ENCODE measurements at places on chromosomes 7 and 10. TPM values are rescaled to one million over a fixed set of nuclear protein-coding genes. Genes with fewer than 3 reads are reported as not detected.
A peak's percentile ranks its signal among the peaks of the same experiment; 100 is the strongest.

Gene FXYD4
- 1.1 TPM for total RNA-seq

Gene FHIP2A
- 30.2 TPM for total RNA-seq

Gene OPN4
- not detected for total RNA-seq

Gene SLC13A1
- total RNA-seq: not detected

Gene SLK
- total RNA-seq: 46.7 TPM

Gene PON3
- 36.4 TPM for total RNA-seq

Gene STRIP2
- total RNA-seq: 1.3 TPM

DNA sequence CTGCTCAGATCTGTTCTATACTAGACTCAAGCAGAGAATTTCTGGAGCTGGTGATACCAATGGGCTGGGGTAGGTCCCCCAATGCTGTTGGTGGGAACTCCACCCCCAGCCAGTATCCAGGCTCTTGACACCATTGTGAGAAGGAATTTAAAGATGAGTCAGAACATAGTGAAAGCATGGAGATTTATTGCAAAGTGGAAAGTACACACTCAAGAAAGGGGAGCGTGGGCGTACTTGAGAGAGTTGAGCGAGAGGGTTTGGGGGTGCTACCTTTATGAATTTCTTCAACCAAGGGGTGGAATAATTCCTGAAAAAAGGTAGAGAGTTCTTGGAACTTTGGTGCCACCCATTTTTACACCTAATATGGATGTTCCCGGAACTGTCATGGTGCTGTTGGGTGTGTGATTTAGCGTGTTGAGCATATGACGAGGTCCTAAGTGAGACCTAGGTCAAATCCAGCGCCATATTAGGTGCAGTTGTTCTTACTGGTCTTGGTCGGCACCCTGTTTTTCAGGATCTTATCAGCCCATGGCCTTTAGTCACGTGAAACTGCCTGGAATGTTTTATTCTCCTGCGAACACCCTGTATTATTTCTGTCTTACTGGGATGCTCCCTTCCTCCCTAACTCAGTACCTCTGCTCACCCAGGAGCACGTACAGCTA, 122.0 kb upstream of the AHR start:
- no peaks in the 10 kb centered on the region for H3K4me1 ChIP-seq
- H3K27me3 ChIP-seq: no peaks in the 10 kb centered on the region
- no peak overlapping the region for H3K27ac ChIP-seq
- DNase-seq: no peak
- no peaks in the 10 kb centered on the region for H3K36me3 ChIP-seq
- no peak overlapping the region for H3K4me3 ChIP-seq

DNA sequence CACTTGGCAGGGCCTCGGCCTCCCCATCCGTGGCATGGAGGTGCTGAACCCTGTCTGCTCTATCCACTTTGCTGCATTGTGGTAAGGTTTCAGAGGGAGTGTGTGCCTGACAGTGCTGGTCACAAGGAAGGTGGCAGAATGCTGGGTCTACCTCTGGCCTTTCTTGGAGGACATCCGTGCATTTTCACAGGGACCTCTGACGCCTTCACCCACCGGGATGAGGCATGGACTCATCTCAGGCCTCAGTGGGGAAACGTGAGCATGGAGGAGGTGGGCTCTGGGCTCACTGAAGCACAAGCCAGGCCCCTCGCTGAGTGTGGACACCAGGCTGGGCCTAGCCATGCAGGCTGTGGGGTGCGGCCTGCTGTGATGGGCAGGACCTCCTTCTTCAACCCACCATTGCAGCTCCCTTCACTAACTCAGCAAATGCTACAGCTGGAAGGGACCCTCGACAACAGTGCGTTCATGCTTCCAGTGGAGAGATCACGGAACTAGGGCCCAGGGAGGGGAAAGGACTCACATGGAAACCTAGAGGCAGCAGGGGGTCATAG, 8.6 kb downstream of the TBATA start:
- no peaks in the 10 kb centered on the region for H3K4me1 ChIP-seq
- no peaks in the 10 kb centered on the region for H3K27me3 ChIP-seq
- H3K4me3 ChIP-seq: no peak overlapping the region
- H3K27ac ChIP-seq: no peak overlapping the region

- no peaks in the 10 kb centered on the region for H3K36me3 ChIP-seq
- no peaks in the 10 kb centered on the region for H3K27me3 ChIP-seq
- H3K4me1 ChIP-seq: no peaks in the 10 kb centered on the region
- DNase-seq: no peak
- H3K4me3 ChIP-seq: no peak overlapping the region
These were observed 19.7 kb upstream of the CROT start for GRCh38 chr7:87325576-87326370.

GRCh38 chr10:13560597-13560996, 26.2 kb upstream of the PRPF18 start:
- H3K4me1 ChIP-seq: no peaks in the 10 kb centered on the region
- no peaks in the 10 kb centered on the region for H3K36me3 ChIP-seq
- no peak overlapping the region for H3K27ac ChIP-seq
- no peaks in the 10 kb centered on the region for H3K27me3 ChIP-seq
- DNase-seq: no peak
- no peak overlapping the region for H3K4me3 ChIP-seq

DNA sequence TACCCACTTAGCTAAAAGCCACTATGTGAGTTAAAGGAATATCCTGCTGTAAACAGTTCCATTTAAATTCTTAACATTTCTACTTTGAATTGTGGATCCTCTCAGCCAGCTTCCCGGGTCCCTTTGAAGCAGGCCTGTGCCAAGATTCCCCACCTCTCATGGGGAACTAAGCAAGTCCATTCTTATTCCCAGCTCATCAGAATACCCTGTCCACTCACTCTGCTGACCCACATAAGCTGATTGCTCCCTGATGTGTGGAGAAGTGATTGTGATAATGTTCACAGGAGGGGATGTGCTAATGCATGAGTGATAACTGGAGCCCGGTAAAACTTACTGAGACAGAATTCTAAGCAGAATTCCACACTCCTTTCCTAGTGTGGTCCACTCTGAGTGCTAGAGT, 709.7 kb downstream of the CNTNAP2 start:
- H3K27ac ChIP-seq: no peak overlapping the region
- DNase-seq: no peak
- H3K4me1 ChIP-seq: no peaks in the 10 kb centered on the region
- H3K36me3 ChIP-seq: no peaks in the 10 kb centered on the region

DNA sequence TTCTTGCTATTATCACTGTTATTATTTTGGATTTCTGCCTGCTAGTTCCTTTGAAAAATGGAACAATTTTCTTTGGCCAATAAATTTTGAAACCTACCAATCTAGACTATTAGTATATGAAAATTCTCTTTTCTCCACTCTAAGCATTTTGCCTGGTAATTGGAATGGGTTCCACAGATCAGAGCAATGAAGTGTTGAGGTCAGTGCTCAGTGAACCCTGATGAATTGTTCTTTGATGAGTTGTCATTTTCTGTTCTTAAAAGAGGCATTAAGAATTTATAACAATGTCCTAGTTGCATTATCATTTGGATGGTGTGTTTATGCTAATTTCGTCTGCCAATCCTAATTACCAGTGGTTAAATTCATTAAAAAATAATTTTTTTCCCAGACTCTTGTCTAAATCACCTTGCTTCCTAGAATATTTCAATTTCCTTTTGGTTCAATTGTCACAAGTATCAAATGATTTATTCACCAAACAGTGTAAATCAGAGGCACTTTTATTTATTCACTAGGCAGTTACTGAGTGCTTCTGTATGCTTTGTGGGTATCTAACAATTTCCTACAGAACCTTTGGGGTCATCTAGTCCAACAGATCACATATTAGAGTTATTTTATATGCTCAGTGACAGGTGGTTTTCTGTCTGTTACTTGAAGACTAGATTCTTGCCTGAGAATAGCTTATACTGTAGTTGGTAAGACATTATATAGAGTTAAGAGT, 239.0 kb downstream of the DNAJB9 start:
- H3K27ac ChIP-seq: no peak overlapping the region
- no peaks in the 10 kb centered on the region for H3K27me3 ChIP-seq
- H3K36me3 ChIP-seq: no peaks in the 10 kb centered on the region
- no peaks in the 10 kb centered on the region for H3K4me1 ChIP-seq

DNA sequence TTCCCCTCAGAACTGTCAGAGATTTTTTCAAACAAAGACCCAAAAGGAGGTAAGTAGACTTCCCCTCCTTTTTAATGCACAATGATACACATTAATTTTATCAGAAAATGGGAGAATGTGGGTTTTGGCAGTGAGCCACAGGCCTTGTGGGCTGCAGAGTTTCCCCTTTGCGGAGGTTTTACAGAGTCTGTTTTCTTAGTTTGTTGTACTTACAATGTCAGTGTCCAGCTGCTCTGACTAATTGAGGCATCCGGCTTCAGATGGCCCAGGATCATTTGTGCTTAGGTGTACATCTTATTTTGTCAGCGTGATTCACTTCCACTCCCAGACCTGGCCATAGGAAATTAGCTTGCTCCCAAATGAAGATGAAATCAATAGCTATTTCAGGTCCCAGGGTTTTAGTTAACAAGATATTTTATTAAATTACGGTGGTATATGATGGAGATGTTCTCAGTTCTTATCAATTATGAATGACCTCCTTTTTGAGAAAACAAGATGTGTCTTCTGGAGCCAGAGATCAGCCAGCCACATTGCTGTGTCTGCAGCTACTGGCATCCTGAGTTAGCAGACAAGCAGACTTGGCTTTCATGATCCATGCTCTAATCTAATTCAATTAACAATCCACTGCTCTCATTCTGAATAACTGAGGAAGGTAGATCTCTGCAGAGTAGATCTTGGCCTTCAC, 1086.6 kb upstream of the SORCS1 start:
- H3K27me3 ChIP-seq: no peaks in the 10 kb centered on the region
- DNase-seq: no peak
- no peak overlapping the region for H3K27ac ChIP-seq
- no peaks in the 10 kb centered on the region for H3K4me1 ChIP-seq

- H3K27me3 ChIP-seq: no peaks in the 10 kb centered on the region
- no peak for DNase-seq
- H3K4me1 ChIP-seq: no peaks in the 10 kb centered on the region
- H3K4me3 ChIP-seq: no peak overlapping the region
- H3K27ac ChIP-seq: no peak overlapping the region
- no peaks in the 10 kb centered on the region for H3K36me3 ChIP-seq
These were observed 291.7 kb downstream of the DNAJB6 start for GRCh38 chr7:157628456-157628855.

DNA sequence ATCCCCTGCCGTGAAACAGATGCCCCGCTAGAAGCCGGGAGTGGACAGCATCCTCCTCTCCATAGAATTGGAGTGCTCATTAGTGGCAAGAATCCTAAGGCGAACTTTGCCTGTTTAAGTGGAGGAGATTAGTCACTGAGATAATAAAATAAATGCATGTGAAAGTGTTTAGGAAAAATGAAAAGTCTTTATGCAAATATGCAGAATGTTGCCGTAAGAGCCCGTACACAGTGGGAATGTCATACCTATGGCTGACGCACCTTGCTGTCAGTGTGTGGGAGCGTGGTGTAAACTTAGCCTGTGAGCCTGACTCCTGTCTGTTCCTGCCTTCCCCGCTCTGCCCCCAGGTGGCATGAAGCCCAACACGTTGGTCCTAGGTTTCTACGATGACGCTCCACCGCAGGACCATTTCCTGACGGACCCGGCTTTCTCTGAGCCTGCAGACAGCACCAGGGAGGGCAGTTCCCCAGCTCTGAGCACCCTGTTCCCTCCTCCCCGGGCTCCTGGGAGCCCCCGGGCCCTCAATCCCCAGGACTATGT, 1.7 kb upstream of the TRIP6 start:
- H3K4me1 ChIP-seq: peaks cover 35% of the 10 kb centered on the region
- peaks cover 18% of the 10 kb centered on the region for H3K36me3 ChIP-seq
- peak overlapping the region; percentile 97 for H3K27ac ChIP-seq

GRCh38 chr10:12509016-12509793, 159.9 kb downstream of the CAMK1D start:
- H3K27ac ChIP-seq: no peak overlapping the region
- H3K4me1 ChIP-seq: no peaks in the 10 kb centered on the region
- no peaks in the 10 kb centered on the region for H3K36me3 ChIP-seq
- no peaks in the 10 kb centered on the region for H3K27me3 ChIP-seq
- no peak for DNase-seq

DNA sequence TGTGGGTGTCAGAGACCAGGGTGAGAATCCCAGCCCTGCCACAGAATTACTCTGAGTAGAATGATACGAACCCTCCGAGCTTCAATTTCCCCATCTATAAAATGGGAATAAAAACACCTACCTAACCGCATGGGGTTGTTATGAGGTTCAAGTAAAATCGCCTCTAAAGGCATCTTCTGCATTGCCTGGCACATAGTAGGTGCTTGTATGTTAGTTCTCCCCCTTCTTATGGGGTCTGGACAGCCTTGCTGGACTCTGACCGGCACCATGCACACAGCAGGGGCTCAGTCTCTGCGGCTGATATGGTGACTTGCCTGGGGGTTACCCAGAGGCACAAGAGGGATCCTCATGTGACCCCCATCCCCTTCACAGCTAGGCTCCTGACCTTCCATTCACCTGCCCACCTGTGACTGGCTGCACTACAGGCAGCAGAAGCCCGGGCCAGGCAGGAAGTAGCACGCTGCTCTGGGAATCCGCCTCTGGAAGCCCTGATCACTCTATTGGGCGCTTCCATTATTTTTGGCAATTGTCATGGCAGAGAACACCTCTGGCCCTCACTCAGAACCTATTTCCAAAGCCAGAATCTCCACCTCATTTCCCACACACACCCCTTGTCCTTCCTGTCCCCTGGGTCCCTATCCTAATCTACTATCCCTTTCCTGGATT, 6.0 kb downstream of the SH3PXD2A start:
- H3K27ac ChIP-seq: peak overlapping the region; percentile 72
- H3K4me3 ChIP-seq: peak overlapping the region; percentile 17
- H3K36me3 ChIP-seq: no peaks in the 10 kb centered on the region

DNA sequence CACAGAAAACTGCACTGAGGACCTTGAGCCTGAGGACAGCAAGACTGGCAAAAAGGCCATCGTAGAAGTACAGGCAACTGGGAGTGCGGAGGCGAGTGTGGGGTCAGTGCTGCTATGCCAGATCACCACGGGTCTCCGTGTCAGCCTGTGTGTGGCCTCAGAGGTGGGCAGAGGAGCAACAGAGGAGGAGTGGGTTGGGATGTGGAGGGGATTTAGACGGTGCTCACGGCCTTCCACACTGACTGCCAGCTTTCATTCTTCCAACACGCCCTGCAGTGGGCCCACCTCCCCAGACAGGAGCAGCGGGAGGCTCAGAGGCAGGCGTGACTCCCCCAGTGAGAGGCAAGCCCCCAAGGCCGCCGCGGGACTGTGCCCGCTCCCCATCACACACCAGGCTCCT, 17.0 kb upstream of the ZMIZ1 start:
- no peaks in the 10 kb centered on the region for H3K27me3 ChIP-seq
- peaks cover 32% of the 10 kb centered on the region for H3K4me1 ChIP-seq
- no peaks in the 10 kb centered on the region for H3K36me3 ChIP-seq
- H3K27ac ChIP-seq: no peak overlapping the region
- no peak overlapping the region for H3K4me3 ChIP-seq

GRCh38 chr10:75827587-75828021, 396.2 kb downstream of the LRMDA start:
- no peaks in the 10 kb centered on the region for H3K36me3 ChIP-seq
- H3K4me1 ChIP-seq: no peaks in the 10 kb centered on the region
- no peak for DNase-seq
- H3K27me3 ChIP-seq: no peaks in the 10 kb centered on the region
- H3K27ac ChIP-seq: no peak overlapping the region
